ENCODE measurements at places on chromosomes 16 and 17.
A peak's percentile ranks its signal among the peaks of the same experiment; 100 is the strongest.

DNA sequence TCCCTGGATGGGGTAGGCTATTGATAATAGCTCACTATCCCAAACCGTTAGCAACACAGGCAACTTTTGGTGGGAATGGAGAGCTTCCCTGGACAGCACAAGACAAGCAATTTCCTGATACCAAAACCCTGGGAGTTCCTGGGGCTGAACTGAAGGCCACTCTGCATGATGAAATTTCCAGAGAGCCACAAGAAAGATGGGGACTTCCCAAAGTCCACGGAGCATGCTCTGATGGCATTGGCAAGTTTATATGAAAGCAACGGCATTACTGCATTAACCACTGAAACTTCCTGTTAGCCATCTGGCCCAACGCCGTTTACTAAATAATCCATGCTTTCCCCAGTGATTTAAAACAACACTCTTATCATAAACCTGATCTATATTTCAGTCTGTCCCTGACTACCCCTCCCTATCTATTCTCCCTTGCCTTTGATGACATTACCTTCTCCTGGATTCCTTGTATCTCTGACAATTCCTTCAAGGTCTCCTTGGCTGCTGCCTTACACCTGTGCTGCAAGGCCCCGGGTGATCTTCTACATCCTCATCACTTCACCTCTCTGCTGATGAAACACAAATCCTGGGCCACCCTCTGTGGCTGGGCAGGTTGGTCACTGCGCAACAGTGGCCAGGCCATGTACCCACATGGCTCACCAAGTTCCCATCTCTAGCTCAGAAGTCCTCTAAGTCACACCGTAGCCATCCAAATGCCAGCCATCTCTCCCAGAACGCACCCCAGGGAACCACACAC, 108.5 kb upstream of the RCVRN start:
- no peak for DNase-seq

DNA sequence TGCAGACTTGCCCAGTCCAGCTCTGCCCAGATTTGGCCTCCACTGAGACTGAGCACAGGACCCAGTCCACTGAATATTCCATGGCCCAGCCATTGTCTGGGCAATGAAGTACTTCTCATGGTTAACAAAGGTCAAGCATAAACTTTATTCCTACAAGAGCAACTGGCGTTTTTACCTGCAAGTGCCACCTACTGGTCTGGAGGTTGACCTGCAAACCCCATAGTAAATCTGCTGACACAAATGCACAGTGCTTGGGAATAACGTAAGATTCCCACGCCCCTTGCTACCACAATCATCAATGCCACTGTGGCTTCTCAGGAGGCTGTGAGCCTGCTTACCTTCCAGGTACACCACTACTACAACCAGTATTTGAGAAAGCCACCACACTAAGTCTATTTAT, 170.2 kb downstream of the CEP112 start:
- DNase-seq = no peak

- no peak for DNase-seq
Observed at GRCh38 chr16:9757687-9758086, 424.5 kb downstream of the GRIN2A start.

DNA sequence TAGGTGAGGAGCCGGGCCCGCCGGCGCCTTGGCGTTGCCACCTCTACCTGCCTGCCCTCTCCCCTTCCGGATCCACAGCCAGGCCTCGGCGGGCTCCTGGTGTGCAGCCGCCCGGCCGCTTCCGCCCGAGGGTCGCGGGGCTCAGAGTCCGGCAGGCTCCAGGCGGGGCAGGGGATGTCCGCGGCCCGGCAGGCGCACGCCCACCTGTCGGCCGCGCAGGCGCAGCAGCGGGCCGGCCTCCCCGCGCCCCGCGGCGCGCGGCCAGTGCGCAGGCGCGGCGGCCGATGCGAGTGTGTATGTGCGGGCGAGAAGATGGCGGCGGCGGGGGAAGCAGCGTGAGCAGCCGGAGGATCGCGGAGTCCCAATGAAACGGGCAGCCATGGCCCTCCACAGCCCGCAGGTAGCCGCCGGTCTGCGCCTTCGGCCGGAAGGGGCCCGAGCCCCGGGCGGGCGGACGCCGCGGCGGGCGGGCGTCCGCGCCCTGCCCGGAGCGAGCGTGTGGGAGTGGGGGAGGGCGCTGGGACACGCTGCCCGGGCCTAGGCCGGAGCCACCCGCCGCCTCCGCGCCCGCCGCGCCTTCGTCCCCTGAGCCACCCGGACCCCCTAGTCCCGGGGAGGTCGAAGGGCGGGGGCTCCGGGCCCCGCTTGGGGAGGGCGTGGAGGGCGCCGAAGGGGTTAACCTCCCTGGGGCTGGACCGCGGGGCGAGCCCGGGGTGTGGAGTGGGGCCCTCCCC, at the start of gene USP10:
USP10 (plus strand) TSS at position 289 of the 734 bp plus-strand sequence; CDS start at position 380, 91 bp downstream.
- DNase-seq = peak; percentile 37

GRCh38 chr17:64016231-64016784, 4.1 kb downstream of the ICAM2 start:
- DNase-seq = no peak

DNA sequence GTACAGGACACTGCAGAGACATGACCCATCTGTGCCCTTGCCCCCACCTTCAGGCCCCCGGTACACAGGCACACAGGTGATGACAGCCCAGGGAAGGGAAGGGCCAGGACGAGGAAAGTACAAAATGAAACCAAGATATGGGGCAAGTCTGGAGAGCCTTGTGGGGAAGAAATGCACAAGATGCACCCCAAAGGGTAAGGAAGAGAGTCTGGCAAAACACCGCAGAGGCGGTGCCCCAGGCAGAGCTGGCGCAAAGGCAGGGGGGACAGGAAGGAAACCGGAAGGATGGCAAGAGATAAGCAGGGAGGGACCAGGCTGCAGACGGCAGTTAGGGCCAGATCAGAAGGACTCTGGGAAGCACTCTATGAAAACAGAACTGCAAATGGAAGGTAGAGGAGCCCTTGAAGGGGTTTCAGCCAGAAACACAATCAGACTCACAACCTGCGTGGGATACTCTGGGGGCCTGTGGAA, 81.4 kb downstream of the SLC39A11 start:
- no peak for DNase-seq

DNA sequence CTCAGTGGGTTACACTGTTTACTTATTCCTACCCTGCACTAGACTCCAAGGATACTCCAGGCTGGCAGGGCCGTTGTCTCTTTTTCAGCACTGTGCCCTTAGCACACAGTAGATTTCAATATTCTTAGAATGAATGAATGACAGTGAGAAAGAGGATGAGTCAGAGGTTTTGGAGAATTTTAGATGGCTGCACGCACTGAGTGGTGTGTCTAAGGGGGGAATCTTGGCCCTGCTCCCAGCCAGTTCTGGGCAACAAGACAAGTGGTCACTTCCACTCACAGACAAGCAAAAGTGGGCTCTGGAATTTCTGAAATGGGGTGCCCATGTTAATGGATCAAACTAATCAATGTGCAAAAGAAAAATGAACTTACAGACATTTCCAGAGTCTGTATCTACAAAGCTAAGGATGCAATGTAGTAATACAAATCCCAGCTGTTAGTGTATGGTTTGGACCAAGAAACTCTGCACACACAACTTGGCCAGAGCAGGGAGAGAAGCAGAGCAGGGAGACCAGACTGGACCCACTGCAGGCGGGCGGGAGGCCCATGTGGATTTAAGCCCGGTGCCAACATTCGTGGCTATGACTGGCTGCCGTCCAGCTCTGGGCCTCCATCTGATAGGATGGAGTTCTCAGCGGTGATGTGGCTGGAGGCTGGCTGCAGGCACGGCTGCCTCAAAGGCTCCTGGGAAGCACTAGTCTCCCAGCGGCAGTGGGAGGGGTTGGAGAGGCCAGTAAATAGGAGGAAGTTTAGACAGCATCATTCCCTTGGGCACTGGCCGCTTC, 95.6 kb upstream of the CDYL2 start:
- DNase-seq = no peak

DNA sequence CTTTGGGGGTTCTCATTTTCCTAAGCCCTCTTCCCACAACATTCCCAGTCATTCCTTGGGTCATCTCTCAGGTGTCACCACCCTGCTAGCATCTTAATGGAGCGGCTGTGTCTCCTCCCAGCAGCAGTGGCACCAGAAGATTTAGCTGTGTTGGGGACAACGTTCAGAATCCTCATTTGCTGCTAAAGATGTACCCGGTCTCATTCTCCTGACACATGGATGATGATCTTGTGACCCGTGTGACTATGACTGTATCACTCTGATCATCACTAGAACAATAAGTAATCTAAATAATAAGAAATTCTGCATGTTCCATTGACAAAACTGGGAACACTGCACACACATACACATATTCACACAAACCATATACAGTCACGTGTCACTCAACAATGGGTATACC, 399.9 kb upstream of the HSBP1 start:
- DNase-seq = no peak

DNA sequence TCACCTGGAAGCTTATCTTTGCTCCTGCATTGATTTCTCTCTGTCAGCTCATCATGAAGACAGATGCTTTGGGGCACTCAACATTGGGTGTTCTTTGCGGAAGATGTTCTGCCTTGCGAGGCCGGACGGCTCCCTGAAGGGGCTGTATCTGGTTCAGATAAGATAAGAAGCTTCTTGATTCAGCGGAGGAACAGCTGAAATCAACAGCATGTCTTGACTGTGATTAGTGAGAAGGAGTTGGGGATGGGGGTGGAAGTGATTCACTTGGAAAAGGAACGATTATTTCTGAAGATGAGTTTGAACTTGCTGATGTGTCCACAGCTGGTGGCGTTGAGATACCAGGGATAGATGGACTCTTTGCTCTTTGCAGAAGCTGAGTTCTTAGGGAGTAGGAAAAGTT, 126.9 kb upstream of the WSCD1 start:
- no peak for DNase-seq

- no peak for DNase-seq
Observed at GRCh38 chr17:70119545-70119944, 44.5 kb downstream of the KCNJ16 start.

- no peak for DNase-seq
Observed at GRCh38 chr16:1375298-1375640, 23.5 kb downstream of the GNPTG start.

DNA sequence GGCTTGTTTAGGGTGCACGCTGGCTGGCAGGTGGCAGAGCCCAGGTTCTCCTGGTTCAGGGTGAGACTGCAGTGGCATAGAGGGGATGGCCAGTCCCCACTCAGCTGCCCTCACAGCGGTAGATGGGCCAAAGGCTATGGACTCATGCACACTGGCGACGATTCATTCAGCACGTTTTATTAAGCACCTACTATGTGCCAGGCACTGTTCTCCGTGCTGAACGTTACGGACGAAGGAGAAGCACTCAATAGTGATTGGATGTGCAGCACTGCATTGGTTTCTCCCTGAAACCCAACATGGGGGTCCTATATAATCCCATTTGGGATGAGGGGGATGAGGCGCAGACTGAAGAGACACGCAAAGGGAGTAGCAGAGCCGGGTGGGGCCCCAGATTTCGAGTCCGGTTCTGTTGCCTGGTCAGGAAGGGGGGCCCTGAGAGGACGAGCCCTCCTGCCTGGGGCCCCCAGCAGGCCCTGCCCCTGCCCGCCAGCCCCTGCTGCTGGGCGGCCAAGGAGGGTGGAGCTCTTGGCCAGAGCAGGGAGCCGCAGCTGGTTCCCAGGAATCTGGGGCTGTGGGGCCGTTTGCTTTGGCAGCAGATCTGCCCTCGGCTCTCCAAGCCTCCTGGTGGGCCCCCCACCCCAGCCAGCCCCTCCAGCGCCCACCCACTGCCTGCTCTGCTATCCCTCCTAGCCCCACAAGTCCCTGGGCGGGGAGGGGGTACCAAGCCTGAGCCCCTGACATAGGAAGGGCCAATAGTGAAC, 8.8 kb downstream of the GLIS2 start:
- DNase-seq = no peak

GRCh38 chr16:86639354-86639753, 61.0 kb downstream of the FOXL1 start:
- DNase-seq = no peak

DNA sequence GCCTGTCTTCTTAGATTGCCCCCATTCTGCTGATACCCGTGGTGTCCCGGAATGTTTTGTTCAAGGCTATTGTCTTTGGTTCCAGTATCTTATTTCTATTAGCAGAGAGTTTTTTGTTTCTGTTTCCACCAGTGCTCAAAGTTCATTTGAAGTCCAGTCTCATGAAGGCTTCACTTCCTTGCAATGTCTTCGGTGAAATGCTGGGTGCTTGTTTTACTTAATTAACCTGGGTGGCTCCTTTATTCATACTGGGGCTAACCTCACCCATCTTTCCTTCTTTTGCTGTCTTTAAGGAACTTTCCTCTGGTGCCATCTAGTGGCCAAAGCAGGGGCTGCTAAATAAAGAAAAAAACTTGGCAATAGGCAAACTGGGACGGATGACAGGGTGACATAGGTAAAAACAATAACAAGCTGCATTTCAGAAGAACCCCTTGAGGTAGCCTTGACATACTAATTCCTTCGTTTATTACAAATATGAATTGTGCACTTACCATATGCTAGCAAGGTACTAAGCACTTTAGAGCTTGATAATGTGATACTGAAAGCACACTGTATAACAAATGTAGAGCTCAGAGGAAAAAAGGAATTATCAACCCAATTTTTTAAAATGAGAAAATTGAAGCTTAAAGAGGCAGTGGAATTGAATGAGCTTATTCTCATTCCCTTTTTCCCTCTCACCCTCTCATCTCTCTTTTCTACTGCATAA, 2.8 kb upstream of the SMIM36 start:
- peak; percentile 70 for DNase-seq

- no peak for DNase-seq
Observed at GRCh38 chr16:4407543-4408322, 8.7 kb downstream of the CORO7 start.

GRCh38 chr17:6231886-6232731, 161.9 kb downstream of the WSCD1 start:
- DNase-seq = no peak

DNA sequence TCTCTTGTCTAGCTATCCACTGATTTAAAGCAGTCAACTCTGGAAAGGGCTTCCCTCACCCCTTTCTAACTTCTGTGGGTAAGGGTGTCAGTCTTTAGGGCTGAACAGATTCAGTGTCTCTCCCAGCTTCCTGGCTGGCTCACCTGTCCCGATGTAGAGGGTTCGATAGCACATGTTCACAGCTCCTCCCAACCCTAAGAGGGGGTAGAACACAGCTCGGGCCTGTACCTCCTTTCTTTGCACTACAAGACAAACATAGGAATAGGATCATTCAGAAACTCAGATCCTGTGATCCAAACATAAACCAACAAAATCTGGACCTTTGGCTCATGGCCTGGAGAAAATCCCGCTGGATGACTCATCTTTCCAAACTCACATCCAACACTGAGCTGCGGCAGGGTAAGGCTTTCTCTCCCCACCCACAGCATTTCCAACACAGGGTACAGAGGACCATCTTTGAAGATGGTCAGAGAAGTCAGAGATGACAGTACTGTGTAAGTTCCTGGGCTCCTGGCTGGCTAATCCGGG, 5.8 kb upstream of the DHRS13 start:
- no peak for DNase-seq

All from HCT116 (cell line).